Stimulated activated CD4-positive, alpha-beta T cell treated with anti-CD3 and anti-CD28 coated beads, Interleukin-12 subunit alpha, Interleukin-12 subunit beta, amount 100 ng/mL, for 48 hours (primary cell): ENCODE measurements at places on chromosomes 7 and 10.

DNA sequence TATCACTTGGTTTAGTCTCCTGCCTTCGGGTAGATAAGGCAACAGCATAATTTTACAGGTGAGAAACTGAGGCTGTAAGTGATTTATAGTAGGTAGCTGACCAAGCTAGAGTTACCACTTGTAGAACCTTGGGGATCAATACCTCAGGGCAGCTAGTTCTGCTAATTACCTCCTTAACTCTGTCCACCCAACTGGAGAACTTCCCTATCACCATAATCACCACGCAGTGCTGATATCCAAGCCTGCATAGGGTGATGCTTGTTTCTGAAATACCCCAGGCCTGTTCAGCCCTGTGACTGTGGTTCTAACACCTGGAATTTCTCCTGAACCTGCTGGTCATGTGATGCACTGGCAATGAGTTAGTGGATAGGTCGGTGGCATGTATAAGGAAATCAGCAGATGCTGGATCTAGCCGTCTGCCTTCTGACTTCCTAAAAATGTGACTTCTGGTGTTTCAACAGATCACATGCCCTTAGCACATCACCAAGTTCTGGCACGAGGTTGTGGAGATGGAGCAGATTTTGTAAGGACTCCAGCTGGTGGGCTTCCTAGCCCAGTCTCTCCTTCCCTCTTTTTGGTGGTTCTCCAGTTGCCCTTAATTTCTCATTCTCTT lies 15.3 kb downstream of the PLAU start:
- DNase-seq: no peak

DNA sequence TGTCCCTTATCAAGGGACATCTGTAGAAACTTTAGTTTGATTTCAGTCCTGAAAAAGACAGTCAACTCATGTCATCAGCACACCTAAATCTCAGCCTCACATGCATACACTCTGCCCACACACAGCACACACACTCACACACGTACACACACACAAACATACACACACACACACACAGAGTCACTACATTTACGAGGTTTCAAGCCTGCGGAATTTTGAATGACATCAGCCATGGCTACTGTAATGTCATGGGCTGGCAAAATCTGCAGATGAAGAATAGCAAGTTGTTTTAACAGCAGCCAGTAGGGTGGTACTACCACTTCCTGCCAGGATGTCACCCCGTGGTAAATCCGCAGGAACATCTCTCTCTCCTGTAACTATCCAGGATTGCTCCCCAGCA lies 37.1 kb upstream of the EZH2 start:
- no peak for DNase-seq

DNA sequence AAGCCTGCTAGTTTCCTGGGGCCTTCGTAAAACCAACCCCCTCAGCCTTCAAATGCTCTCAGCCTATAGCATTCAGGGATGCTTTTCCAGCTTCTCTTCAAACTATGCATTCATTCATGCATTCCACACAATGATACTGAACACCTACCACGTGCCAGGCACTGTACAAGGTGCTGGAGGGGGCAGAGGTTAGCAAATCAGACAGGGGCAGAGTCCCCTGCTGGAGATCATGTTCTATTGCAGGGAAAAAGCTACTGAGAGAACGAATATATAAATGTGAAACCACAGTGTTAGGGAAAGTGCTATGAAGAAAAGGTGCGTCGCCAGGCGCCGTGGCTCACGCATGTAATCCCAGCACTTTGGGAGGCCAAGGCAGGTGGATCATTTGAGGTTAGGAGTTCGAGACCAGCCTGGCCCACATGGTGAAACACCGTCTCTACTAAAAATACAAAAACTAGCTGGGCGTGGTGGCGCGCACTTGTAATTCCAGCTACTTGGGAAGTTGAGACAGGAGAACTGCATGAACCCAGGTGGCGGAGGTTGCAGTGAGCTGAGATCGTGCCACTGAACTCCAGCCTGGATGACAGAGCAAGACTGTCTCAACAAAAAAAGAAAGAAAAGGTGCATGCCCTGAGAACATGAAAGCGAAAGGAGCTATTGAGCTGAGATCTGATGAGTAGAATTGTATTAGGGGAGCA lies 64.6 kb upstream of the CALN1 start:
- DNase-seq: no peak

DNA sequence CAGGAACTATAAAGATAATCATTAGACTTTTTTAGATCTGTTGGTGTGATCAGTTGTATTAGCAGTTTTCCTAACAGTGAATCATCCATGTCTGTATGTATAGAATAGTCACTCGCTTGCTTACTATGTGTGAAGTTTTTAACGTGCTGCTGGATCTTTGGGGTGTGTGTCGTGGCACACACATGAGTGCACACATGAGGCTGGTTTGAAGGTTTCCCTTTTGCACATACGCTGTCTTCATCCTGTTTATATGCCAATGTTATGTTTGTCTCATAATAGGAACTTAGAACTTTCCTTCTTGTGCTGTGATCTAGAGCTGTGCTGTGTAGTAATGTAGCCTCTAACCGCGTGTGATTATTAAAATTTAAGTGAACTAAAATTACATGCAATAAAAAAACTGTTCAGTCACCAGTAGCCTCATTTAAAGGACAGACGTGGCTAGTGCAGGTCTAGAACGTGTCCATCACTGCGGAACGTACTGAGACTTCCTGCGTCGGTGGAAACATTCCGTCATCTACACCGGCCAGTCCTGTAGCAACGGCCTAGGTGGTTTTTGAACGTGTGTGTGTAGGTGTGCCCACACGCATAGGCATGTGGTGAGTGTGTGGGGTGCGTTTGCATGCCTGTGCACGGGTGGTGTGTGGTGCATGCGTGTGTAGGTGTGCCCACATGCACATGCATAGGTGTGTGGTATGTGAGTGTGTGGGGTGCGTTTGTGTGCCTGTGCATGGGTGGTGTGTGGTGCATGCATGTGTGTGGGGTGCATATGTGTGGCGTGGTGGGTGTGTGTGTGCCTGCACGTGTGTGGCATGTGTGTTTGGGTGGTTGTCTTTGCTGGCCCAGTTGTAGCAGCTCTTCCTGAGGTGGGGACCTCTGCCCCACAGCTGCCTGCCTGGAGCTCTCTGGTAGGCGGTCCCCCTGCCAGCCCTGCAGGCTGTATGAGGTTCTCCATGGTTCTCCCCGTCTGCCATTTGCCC lies 56.6 kb downstream of the INPP5A start:
- no peak for DNase-seq

DNA sequence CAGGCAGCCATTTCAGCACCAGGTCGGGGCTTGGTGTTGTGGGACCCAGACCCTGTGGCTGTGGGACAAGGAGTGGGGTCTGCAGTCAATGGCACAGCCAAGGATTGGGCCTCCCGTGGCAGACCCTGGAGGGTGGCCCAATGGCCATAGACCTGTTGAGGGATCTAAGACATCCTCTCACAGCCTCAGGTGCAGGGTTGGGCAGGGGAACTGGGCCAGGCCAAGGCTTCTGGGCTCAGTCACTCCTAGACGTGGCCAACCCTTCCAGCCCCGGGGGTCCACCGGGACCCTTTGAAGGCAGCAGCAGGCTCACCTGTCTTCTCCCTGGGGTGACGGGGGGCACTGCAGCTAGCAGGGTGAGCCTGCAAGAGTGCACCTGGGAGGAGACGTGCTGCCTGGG lies 45.7 kb upstream of the DPYSL4 start:
- DNase-seq: no peak

GRCh38 chr7:85612514-85612913 lies 425.7 kb upstream of the SEMA3D start:
- no peak for DNase-seq

- DNase-seq: no peak
These were observed 213.6 kb downstream of the DGKI start for GRCh38 chr7:137633133-137633532.

DNA sequence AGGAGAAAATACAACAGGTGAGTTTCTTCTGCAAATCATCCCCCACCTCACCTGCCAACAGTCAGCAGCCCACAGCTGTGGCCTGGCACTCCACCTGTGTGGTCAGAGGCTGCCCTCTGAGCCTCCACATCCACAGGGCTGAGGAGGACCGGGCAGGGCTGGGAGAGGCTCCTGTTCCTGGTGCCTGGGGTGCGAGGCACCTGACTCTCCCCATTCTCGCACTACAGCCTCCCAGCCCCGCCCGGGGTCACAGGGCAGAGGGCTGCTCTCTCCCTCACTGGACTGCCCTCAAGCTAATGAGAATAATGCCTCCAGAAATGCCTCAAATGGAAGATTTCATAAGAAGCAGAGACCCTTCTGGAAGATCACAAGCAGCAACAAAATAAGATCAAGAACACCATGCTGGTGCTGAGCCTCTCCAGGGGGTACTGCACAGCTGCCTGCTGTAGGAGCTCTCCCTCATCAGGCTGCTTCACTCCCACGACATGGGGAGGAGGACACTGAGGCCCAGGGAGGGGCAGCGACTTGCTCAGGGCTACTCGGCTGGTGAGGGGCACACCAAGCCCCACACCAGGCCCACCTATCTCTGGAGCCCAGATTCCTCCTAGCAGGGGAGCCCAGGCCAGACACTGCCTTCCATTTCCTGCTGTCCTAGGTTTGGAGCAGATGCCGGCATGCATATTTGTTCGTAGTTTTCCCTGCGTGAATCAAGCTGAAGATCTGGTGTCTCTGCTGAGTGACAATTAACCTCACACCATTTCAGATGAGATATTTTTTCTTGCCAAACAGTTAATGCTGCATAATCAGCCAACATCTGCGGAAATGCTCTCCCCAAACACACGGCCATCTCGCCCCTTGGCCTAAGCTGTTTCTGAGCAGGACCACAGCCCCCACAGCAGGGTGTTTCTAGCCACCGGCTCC lies 76.5 kb downstream of the FAM53B start:
- no peak for DNase-seq

DNA sequence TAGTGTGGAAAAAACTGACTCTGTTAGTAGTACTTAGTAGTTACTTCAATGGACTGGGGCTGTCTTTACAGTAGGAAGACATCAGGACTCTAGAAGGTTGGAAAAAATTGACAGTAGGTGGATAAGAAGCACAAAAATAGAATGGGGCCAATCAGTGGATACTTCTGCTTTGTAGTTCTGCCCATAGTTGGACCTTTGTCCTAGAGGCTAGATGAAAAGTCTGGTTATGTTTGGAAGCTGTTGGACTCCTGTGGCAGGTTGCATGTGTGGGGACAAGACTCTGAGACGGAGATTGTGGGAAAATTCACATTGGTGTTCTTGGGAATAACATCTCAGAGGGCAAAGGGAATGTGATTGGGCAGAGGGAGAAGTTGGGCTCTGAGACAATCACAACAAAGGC lies 18.6 kb upstream of the KBTBD2 start:
- no peak for DNase-seq

- peak; percentile 17 for DNase-seq
These were observed 23.7 kb downstream of the SRRM3 start for GRCh38 chr7:76225379-76225778.

DNA sequence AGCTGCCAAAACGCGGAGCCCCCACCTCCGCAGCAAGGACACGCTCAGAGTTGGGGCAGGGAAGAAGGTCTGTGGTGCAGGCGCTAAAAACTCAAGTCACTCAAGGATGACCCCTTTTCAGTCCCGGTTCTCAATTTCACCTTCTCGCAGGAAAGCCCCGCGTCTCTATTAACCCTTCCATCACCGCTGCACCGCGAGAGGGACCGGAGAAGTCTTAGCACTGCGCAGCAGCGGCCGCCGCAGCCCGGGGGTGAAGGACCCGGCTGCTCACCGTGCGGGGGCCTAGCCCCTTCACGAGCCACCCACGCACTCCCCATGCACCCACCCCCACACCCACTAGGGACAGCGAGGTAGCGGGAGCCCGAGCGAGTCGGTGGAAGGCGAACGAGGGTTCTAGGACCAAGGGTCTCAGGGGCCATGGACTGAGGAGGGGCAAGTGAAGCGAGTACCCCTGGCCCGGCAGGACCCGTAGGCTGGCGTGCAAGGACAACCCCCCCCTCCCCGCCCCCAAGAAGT lies 162.9 kb downstream of the SH3PXD2A start:
- no peak for DNase-seq

DNA sequence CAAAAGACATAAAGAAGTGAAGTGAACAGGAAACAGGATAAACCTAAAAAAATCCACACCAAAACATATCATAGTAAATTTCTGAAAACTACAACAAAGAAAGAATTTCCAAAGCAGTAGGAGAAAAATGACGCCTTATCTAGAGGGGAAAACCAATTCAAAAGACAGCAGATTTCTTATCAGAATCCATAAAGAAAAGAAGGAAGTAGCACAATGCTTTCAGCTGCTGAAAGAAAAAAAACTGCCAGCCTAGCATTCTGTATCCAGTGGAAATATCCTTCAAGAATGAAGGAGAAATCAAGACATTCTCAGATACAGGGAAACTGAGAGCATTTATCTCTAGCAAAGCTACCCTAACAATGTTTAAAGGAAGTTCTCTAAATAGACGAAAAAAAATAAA lies 37.8 kb downstream of the PDLIM1 start:
- no peak for DNase-seq

DNA sequence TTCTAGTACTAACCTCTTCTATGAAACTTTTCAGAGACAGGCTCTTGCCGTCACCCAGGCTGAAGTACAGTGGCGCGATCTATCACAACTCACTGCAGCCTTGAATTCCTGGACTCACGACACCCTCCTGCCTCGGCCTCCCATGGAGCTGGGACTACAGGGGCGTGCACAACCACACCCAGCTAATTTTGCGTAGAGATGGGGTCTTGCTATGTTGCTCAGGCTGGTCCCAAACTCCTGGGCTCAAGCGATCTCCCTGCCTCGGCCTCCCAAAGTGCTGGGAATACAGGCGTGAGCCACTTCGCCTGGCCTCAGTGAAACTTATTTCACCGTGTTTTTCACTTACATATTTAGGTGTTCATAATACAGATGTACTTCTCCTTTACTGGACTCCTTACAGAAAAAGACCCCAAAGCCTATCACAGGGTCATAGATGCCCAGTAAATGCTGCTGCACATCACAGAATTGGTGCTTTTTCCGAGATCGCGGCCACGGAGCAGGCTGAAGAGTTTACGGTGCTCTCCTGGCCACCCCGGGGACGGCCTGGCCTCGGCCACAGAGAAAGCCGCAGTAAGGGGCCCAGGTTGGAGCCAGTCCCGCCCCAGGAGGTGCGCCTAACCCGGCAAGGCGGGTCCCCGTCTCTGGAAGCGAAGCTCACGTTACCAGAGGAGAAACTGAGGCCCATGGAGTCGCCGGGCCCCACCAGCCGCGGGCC lies 595 bp downstream of the TBL2 start:
- no peak for DNase-seq

DNA sequence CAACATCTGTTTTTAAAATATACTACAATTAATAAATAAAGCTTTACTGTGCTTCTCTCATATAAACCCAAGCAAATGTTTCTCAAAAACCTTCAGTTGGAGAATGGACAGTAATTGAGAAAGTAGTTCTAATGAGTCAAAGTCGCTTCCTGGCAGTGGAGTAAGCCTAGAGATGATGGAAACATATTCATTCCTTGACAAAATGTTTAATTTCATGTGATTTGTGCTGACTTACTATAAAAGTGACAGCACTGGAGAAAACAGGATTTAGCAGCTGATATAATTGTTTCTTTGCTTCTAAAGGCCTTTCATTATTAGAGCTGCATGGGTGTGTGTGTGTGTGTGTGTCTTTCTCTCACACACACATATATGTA lies 9.0 kb downstream of the ELMO1 start:
- DNase-seq: no peak
